ENCODE measurements at places on chromosomes 7 and 10. TPM values are rescaled to one million over a fixed set of nuclear protein-coding genes. Genes with fewer than 3 reads are reported as not detected.

Gene PTPN12
- 42.6 TPM for total RNA-seq

Gene TMEM236
- 0.17 TPM for total RNA-seq

Gene SMO
- total RNA-seq = 12.6 TPM

Gene SLC39A12
- not detected for total RNA-seq

- no peak for DNase-seq
- no peak overlapping the region for H3K4me3 ChIP-seq
- H3K27ac ChIP-seq = peak overlapping the region; percentile 78
- peaks cover 42% of the 10 kb centered on the region for H3K36me3 ChIP-seq
- peaks cover 40% of the 10 kb centered on the region for H3K4me1 ChIP-seq
Measured at GRCh38 chr10:124998624-124999291, 56.8 kb downstream of the ZRANB1 start.
